ENCODE measurements at places on chromosomes 6 and 20.

DNA sequence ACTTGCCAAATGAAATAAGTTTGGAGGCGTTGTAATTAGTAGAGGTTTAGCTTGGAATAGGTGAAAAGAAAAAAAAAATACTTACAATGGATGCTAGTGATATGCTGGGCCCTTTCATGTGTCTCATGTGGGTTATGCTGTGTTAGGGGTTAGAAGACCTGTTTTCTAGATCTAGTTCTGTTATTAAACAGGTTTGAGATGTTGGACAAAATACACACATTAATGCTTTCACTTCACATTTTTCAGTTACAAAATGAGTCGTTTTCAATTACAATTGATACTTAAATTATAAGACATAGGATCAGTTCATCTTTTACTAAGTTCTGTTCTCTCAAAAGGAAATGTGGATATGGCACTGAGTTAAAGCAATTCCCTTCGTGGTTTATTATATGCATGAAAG is 509.8 kb downstream of the EPM2A start:
- DNase-seq: no peak

DNA sequence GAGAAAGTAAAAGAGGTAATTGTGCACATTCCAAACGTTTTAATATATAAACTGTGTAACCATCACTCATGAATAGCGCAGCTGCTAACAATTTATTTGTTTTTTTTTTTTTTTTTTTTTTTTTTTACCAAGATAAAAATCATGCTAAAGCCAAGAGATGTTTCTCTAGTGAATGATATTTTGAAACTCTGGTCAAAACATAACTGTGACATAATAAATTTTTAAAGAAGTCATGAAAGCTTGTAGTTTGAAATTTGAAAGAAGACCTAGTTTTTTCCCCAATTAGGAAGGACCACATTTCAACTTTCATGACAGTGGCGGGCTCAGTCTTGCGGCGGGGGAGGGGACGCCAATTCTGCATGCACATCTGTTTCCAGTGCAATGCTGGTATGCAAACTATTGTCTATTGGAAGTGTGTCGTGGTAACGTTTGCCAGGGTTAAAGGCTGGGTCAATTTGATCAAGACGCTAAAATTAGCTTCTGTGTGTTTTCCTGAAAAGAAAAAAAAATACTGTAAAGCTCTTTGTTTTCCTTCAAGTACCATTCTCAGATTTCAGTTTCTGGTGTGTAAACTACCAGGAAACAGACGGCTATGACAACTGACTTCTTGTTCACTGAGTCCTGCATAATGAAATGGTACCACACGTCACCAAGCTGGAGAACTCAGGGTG is 211.9 kb downstream of the FOXC1 start:
- DNase-seq: peak; percentile 84

DNA sequence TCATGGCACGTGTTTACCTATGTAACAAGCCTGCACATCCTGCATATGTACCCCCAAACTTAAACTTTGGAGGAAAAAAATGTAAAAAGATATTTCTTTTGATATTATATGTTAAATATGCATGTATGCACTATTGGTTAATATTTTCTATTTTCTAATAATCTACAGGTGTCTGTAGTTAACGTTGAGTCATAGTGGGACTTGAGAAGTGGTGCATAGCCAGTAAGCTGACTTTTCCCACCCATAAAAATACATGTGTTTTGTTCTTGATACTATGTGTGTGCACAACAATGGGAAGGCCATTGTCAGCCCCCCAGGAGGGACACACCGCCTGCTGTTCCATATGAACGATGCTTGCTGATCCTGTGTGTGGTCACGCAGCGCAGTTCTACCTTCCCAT is 49.1 kb downstream of the FAM120B start:
- no peak for DNase-seq

DNA sequence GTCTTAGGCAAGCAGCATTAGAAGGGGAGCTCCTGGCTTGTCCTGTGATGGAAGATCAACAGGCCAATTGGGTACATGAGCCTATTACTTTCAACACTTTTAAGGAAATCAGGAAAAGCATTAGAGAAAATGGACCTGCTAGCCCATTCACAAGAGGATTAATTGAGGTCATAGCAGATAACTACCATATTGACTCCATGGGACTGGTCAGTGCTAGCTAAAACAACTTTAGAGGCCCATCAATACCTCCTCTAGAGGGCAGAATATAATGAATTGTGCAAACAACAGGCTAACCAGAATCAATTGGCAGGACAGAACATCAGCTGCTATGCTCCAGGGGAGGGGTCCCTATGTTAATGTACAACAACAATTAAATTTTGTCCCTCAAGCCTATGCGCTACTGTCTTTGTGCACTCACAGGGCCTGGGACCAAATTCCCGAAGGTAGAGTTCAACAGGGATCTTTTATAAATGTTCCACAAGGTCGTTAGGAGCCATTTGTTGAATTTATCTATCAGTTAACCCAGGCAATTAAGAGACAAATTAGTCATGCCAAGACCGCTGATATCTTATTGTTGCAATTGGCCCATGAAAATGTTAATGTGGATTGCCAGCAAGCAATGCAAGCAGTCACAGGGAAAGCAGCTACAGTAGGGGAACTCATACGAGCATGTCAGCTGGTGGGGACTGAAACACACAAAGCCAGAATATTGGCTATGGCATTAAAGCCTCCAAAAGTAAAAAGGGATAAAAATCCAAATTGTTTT is 106.6 kb upstream of the BTN3A2 start:
- no peak for DNase-seq

DNA sequence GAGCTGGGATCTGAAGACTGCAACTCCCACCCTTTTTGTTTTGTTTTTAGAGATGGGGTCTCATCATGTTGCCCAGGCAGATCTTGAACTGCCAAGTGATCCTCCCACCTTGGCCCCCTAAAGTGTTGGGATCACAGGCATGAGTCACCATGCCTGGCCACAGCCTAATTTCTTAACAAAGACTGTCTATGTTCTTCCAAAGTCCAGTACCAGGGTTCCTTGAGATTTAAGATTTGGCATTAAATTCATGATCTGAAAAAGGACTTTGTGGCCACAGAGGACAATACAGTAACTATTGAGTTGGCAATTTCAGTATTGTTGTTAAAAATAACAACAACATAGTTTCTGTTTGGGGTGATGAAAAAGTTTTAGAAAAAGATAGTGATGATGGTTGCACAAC is 28.7 kb upstream of the BEND3 start:
- DNase-seq: no peak

DNA sequence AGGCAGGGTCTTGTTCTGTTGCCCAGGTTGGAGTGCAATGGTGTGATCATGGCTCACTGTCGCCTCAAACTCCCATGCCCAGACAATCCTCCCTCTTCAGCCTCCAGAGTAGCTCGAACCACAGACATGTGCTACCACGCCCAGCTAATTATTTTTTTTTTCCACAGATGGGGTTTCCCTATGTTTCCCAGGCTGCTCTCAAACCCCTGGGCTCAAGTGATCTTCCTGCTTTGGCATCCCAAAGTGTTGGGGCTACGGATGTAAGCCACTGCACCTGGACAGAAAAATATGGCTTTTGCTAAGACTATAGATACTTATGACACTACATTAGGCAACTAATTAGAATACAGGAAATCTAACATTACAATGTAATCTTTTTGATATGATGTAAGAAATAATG is 17.9 kb downstream of the RNF24 start:
- DNase-seq: peak; percentile 40

- no peak for DNase-seq
These were observed 117.1 kb upstream of the PRND start for GRCh38 chr20:4604580-4604979.

- no peak for DNase-seq
These were observed 19.0 kb upstream of the STX11 start for GRCh38 chr6:144131248-144131709.

DNA sequence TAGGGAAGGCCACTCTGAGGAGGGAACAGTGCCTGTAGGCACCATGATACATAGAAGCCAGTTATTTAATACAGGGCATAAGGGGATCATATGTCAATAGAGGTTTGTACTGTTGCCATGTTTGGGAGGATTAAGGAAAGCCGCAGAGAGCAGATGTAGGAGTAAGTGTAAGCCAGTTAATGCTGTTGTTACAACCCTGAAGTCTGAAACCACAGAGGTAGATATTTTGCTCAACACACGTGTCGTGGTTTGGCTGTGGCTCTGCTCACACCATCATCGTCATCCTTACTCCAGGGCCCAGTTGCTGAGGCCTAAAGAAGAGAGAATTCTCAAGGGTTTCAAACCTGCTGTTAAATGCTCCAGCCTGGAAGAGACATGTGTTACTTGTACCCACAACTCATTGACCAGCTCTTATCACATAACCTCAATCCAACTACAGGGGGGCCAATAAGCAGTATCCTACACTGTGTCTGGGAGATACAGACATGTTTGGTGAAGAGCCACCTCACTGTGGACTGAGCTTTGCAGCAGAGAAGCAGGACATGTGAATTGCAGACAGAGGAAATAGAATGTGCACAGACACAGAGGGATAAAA is 31.0 kb upstream of the PSMF1 start:
- peak; percentile 21 for DNase-seq

GRCh38 chr20:51403466-51404220 is 138.9 kb downstream of the NFATC2 start:
- no peak for DNase-seq

GRCh38 chr6:127949251-127949650 is 48.4 kb upstream of the THEMIS start:
- DNase-seq: no peak

DNA sequence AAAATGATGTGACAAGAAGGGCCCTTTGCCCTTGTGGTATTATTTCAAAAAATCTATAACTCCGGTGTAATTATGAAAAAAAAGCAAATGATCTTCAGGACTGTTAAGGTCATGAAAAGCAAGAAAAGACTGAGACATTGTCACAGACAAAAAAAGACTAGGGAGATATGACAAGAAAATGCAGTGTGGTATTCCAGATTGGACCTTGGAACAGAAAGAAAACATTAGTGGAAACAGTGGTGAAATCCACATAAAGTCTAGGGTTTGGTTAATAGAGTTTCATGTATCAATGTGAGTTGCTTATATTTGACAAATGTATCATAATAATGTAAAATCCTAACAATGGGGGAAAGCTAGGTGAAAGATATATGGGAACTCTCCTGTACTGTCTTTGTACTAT is 26.8 kb upstream of the SLC17A3 start:
- DNase-seq: no peak

- no peak for DNase-seq
These were observed 11.2 kb downstream of the TCFL5 start for GRCh38 chr20:62850333-62850974.

DNA sequence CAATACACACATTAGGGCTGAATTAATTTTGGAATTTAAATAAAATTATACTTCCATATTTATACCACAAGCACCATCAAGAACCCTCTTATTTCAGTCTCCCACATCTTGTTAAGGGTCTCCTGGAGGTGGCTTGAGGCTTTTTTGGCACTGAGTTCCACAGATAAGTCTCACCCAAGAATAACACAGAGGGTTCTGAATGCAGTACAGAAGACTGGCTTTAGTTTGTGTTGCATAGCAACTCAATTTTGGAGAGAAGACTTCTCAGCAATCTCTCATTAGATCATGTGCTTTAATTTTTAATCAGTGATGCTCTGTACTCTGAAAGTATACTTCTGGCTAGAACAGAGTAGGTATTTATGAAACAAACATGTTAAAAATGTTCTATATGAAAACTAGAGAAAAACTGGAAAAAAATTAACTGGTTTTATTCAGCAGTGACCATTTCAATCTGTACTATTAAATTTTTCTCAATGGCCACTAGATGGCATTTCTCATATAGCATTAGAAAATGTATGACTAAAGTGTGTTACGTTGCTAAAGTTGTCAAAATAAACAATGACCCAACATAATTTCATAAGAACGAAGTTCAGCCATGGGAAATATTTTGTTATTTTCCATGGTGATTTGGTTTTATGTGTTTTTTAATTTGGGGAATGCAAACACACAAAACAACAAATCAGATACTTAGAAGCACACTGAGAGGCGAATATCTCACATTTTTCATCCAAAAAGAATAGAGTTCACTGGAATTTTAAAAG is 32.7 kb upstream of the MAP7 start:
- DNase-seq: no peak

- DNase-seq: no peak
These were observed 1.2 kb downstream of the ECI2 start for GRCh38 chr6:4133941-4134838.

DNA sequence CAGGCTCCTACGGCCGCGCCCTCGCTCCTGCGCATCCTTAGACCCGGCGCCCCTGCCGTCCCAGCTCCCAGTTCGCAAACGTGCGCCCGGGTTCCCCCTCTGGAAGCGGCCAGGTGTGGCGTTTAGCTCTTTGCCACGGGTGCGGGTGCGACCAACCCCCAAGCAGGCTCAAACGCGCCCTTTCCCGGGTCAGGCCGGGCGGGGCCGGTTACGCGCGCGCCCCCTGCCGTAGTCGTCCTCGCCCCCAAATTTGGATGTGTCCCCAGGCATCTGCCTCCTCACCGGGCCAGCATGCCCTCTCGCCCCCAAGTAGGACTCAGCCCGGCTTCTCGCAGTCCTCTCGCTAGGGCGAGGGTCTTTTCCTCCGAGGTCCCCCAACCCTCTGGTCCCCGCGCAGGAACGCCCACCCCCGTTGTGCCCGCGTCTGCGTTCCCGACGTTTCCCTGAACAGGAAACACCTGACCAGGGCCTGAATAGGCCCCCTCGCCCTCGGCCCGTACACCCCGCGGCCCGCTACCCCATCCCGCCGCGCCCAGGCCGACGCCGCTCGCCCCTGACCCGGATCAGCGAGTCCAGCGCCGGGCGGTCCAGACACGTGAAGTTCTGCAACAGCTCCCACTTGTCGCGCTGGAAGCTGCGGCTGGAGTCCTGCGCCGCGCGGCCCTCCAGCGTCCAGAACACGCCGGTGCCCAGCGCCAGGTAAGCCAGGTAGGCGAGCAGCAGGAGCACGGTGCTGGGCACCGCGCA is 520 bp downstream of the KCNK17 start:
- peak; percentile 52 for DNase-seq

DNA sequence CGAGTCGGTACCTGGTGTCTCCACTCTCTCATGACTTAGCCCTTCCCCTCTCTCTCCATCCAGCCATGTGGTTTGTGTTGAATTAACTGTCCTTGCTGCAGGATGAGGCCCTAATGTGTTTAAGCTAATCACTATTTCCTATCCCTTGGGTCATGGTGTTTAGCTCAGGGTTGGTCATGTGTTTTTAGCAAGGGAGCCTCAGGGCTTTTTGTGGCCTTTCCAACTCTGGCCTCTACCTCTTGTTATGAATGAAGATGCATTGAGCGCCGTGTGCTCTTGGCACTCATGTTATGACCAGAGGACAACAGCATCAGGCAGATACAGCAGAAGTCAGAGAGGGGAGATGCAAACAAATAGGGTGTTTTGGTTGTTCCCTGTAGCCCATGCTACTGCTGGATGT is 674.2 kb upstream of the FLRT3 start:
- DNase-seq: no peak

- no peak for DNase-seq
These were observed 11.8 kb downstream of the MAN1A1 start for GRCh38 chr6:119337762-119338161.

Data from NCI-H2171 (cell line).